Adrenal gland (tissue), 19 donors: ENCODE measurements at places on chromosomes 16 and 17. TPM values are rescaled to one million over a fixed set of nuclear protein-coding genes. Genes with fewer than 3 reads are reported as not detected.
A peak's percentile ranks its signal among the peaks of the same experiment; 100 is the strongest.

The HEATR3 gene
- 6.9 TPM for polyA plus RNA-seq

The PIMREG gene
- polyA plus RNA-seq: 1.6 TPM

DNA sequence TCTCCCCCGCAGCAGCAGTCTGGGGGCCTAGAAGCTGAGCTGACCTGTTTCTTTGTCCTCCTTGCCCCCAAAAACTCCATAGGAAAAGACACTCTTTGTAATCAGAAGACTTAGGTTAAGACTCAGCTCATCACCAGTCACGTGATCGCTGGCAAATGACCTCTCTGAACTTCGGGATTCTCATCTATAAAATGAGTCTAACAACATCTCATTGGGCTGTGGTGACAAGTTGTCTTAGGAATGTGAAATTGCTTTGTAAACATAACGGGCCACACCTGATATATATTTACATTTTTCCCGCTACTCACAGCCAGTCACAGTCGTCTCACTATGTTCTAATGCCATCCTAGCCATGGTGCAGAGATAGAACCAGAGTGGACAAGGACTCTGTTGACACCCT is 86.0 kb upstream of the LHX1 start:
- no peak for DNase-seq

DNA sequence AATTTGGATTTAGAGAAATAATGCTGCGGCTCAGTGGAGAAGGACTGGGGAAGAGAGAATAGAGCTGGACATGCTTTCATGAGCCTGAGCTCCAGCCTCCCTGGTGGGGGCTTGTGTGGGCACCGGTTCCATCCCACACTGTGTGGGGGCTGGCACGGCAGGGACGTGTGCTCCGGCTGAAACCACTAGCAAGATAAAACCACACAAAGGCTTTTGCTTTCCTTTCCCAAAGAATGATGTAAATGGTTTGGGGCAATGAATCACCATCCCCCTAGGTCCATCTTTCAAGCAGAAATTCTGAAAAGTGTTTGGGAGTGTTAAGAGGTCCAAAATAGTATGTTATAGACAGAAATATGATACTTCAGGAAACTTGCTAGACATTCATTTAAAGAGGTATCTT is 77.0 kb downstream of the CDH11 start:
- no peak for DNase-seq

DNA sequence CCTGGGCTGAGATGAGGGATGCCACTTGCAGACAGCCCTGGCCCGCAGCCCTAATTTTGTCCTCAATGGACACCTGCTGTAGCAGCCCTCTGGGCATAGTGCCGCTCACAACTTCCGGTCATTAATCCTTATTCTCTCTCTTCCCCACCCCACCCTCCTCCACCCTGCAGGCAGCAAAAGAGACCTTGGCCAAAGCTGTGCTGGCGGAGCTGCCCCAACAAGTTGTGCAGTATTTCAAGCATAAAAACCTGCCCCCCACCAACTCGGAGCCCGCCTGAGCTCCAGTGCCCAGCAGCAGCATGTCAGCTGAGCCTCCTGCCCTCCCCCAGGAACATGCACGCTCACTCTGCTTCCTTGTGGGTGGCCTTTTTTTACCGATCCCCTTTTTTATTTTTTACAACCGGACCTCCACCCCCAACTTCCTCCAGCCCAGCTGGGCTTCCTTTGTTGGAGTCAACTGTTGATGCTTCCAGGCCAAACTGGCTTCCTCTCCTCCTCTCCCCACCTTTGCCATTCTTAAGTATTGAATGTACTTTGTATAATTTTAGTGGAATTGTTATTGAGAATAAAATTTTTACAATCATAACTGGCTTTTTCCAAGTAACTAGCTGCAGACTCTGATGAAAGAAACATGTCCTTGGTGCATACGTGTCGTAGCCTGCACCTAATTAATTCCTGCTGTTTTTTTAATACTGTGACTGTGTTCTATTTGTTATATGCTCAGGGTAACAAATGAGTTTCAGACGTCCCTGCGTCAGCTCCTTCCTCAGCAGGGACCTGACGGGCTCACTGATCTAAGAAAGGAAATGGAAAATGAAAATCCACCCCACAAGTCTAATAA is 38.2 kb downstream of the PSME3IP1 start:
- peak; percentile 32 for DNase-seq
